Ascending aorta (tissue), 2 donors: ENCODE measurements at places on chromosomes 4 and X. TPM values are rescaled to one million over a fixed set of nuclear protein-coding genes. Genes with fewer than 3 reads are reported as not detected.

The FOXR2 gene
- total RNA-seq = not detected

The UGT2B7 gene
- not detected for total RNA-seq

DNA sequence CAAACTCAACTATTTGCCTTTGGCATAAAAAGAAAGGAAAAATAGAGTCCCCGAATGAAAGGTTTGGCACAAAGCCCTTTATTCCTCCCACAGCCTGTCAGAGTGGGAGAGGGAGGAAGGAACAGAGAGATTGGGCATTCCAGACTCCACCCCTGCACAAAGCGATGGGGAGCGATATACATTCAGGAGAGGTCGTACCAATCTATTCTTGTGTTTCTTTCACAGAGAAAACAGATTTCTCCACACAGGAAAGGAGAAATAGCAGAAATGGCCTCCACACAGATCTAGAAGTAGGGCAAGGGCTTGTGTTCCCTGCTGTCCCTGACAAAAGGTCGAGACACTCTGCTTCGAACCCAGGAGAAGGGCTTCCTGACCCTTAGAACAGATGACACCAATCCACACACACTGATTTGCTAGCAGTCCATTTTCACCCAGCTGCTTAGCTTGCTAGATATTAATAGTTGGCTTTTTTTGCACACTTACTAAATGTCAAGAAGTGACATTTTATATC, 197.4 kb downstream of the MAML3 start:
- peaks cover under 1% of the 10 kb centered on the region for H3K4me1 ChIP-seq
- DNase-seq = no peak
- H3K27ac ChIP-seq = no peak overlapping the region

GRCh38 chrX:46954716-46955115, 42.5 kb downstream of the JADE3 start:
- no peaks in the 10 kb centered on the region for H3K4me1 ChIP-seq
- H3K27ac ChIP-seq = no peak overlapping the region
- no peak overlapping the region for H3K4me3 ChIP-seq
- H3K36me3 ChIP-seq = no peaks in the 10 kb centered on the region
- DNase-seq = no peak
- no peaks in the 10 kb centered on the region for H3K27me3 ChIP-seq

GRCh38 chrX:413322-414201, 26.9 kb upstream of the PPP2R3B start:
- H3K27me3 ChIP-seq = no peaks in the 10 kb centered on the region
- H3K36me3 ChIP-seq = no peaks in the 10 kb centered on the region
- H3K4me3 ChIP-seq = peak overlapping the region; percentile 35
- DNase-seq = no peak

- H3K27me3 ChIP-seq = no peaks in the 10 kb centered on the region
- H3K4me3 ChIP-seq = no peak overlapping the region
- no peak overlapping the region for H3K27ac ChIP-seq
- H3K36me3 ChIP-seq = no peaks in the 10 kb centered on the region
- DNase-seq = no peak
Measured at GRCh38 chr4:127685292-127685691, 44.9 kb upstream of the SLC25A31 start.

DNA sequence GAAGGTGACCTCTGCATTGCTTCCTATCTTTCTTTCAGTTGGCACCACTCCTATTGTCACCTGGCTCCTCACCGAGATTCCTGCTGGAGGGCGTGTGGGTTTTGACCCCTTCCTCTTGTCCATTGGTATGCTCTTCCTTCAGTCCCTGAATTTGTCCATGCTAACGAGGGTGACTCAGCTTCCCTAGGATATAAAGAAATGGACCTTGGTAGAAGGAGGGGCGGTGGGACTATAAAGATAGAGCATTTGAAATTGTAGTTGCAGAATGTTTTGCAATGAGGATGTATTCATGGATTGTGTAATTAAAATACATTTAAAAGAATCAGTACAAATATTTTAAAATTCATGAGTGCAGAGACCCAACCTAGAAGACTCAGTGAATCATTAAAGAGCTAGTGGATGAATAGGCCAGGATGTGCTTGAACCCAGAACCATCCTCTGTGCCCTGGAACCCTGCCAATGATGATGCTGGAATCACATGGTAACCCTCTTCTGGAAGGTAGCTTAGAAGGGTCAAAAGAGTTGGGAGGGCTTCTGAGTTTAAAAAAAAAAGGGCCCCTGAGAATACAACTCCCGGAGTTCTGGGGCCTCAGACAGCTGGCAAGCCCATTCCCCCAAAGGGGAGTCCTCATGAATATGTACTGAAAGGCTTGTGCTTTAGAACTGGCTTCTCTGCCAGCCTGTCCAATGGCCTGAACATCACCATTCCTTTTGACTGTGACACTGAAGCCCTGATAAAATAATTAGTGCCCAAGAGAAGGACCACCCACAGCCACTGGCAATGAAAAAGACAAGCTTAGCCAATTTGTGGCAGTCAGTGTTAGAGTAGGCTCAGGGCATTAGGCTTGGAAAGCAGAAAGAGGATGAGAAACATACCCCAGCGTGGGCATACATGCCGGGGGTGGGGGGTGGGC, 8.0 kb downstream of the XPNPEP2 start:
- no peak for DNase-seq
- no peak overlapping the region for H3K27ac ChIP-seq
- H3K4me3 ChIP-seq = no peak overlapping the region
- H3K27me3 ChIP-seq = no peaks in the 10 kb centered on the region
- no peaks in the 10 kb centered on the region for H3K36me3 ChIP-seq

DNA sequence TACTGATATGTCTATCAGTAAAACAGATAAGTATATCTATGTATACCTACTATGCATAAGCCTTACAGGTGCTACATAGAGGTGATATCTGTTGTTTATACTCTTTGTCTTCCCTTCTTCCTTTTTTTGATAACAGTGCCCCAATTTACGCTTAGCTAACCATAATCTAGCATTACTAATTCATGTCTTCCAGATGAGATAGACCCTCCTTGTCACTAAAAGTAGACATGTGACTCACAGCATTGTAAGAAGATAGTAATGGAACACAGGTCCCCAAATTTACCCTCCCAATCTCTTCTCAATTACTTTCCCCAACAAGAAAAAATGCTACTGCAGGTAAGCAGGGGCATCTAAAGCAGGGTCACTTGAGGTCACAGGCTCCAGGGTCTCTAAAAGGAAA, 7.9 kb upstream of the NFKB1 start:
- DNase-seq = no peak
- H3K36me3 ChIP-seq = no peaks in the 10 kb centered on the region
- no peak overlapping the region for H3K4me3 ChIP-seq

- no peaks in the 10 kb centered on the region for H3K27me3 ChIP-seq
- no peaks in the 10 kb centered on the region for H3K36me3 ChIP-seq
- no peak for DNase-seq
Measured at GRCh38 chr4:64079316-64079715, 329.9 kb downstream of the TECRL start.

GRCh38 chrX:78665342-78665741, 6.2 kb upstream of the RTL3 start:
- DNase-seq = no peak
- H3K27ac ChIP-seq = no peak overlapping the region

- H3K4me1 ChIP-seq = peaks cover 8% of the 10 kb centered on the region
- DNase-seq = no peak
- no peaks in the 10 kb centered on the region for H3K27me3 ChIP-seq
- H3K27ac ChIP-seq = no peak overlapping the region
Measured at GRCh38 chrX:44931441-44931973, 58.5 kb downstream of the KDM6A start.

- H3K4me1 ChIP-seq = no peaks in the 10 kb centered on the region
- peak within 1 kb of the TSS; percentile 54 for H3K4me3 ChIP-seq
- H3K27ac ChIP-seq = no peak within 1 kb of the TSS
Measured at GRCh38 chr4:6200011-6200921, at the start of gene JAKMIP1. TSS of gene JAKMIP1 (minus strand) at chr4:6200549. CDS start at chr4:6112850, 87,699 bp downstream.

GRCh38 chrX:66756717-66757116, 117.8 kb upstream of the EDA2R start:
- no peaks in the 10 kb centered on the region for H3K36me3 ChIP-seq
- H3K4me1 ChIP-seq = no peaks in the 10 kb centered on the region
- no peak for DNase-seq
- no peak overlapping the region for H3K27ac ChIP-seq
- no peak overlapping the region for H3K4me3 ChIP-seq
- H3K27me3 ChIP-seq = no peaks in the 10 kb centered on the region

- no peaks in the 10 kb centered on the region for H3K27me3 ChIP-seq
- no peak for DNase-seq
- no peaks in the 10 kb centered on the region for H3K4me1 ChIP-seq
- H3K27ac ChIP-seq = peak overlapping the region; percentile 8
- H3K36me3 ChIP-seq = peaks cover 2% of the 10 kb centered on the region
- no peak overlapping the region for H3K4me3 ChIP-seq
Measured at GRCh38 chrX:75303795-75304194, 29.9 kb downstream of the UPRT start.

DNA sequence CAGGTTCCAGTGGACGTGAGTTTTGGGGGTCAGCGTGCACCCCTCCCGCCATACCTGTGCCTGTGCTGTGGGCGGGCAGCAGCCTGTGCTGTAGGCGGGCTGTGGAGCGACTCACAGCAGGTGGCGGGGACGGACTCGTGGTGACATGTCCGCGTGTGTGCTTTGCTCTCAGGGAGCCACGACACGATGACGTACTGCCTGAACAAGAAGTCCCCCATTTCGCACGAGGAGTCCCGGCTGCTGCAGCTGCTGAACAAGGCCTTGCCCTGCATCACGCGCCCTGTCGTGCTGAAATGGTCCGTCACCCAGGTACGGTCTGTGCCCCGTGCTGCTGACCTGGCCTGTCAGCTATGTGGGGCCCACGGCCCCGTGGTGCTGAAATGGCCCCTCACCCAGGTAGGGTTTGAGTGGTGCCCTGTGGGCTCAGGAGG, 7.4 kb downstream of the PLCXD1 start:
- no peak overlapping the region for H3K27ac ChIP-seq
- H3K4me1 ChIP-seq = no peaks in the 10 kb centered on the region
- H3K4me3 ChIP-seq = no peak overlapping the region
- H3K36me3 ChIP-seq = peaks cover 22% of the 10 kb centered on the region

DNA sequence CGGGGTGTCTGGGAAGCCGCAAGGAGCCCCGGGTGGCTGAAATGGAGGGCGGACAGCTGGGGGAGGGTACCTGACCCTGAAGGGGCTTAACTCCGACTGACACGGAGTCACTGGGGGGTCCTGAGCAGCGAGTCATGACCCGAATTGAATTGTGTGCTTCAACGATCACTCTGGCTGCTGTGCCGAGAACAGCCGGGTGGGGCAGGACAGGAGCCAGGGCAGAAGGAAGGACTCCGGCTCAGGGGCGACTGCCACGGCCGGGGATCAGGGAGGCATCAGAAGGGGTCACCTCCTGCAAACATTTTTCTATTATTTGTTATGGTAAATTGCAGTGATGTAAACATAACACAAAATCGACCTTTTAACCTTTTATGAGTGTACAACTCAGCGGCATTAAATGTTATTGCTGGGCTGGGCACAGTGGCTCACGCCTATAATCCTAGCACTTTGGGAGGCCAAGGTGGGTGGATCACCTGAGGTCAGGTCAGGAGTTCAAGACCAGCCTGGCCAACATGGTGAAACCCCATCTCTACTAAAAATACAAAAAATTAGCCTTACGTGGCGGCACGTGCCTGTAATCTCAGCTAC, 21.6 kb downstream of the ZFYVE28 start:
- H3K4me1 ChIP-seq = peaks cover 3% of the 10 kb centered on the region
- no peak overlapping the region for H3K27ac ChIP-seq
- H3K4me3 ChIP-seq = no peak overlapping the region
- no peaks in the 10 kb centered on the region for H3K36me3 ChIP-seq

DNA sequence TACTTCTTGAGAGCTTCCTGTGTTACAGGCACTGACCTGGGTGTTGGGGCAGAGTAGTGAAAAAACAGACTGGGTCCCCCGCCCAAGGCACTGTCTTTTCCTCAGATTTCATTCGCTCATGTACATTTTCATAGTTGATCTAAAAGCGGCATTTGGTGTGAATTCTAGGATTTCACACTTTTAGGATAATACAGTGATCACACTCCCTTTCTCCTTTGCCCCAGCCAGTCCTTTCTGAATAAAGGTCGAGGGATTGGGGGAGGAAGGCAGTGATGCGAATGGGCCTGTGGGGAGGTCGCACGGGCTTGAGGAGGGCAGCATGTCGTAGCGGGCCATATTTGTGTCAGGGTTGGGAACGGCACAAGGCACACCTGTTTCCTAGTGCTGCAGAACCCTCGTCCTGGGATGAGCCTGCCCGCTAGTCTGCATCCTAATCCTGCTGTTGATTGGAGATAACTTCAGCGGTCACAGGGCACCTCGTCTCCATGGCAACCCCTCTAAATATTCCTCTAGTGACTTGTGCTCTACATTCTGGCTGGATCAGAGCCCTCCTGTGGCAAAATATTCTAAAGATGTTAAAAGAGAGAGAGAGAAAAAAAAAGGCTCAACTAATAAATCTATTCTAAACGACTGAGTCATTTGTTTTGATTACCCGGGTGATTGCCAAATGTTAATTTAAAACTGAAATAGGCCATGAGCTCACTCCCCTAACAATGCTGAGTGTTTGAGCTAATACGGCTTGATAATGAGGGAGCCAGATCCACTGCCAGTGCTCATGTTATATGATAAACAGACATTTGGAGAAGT, 21.8 kb downstream of the FHL1 start:
- H3K27me3 ChIP-seq = no peaks in the 10 kb centered on the region
- H3K4me1 ChIP-seq = peaks cover 33% of the 10 kb centered on the region
- DNase-seq = no peak

DNA sequence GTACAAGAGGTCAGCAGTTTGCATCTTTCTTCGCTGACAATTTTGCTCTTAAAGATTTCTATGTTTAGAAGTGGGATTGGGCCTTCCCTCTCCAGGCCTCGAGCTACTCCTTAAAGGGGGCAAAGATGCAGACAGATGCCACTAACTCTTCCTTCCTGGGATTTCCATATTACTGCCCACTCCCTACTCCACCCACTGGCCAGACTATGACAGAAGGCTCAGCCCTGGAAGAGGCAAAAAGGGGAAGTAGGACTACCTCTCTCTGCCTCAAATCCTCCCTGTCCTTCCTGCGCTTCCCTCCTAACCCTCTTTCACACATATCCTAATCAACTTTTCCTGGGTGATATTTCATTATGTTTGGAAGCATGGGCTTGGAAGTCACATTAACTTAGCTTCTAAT, 58.3 kb downstream of the EVC2 start:
- H3K4me3 ChIP-seq = no peak overlapping the region
- H3K27me3 ChIP-seq = no peaks in the 10 kb centered on the region
- no peak overlapping the region for H3K27ac ChIP-seq
- H3K36me3 ChIP-seq = peaks cover 18% of the 10 kb centered on the region
- DNase-seq = no peak

DNA sequence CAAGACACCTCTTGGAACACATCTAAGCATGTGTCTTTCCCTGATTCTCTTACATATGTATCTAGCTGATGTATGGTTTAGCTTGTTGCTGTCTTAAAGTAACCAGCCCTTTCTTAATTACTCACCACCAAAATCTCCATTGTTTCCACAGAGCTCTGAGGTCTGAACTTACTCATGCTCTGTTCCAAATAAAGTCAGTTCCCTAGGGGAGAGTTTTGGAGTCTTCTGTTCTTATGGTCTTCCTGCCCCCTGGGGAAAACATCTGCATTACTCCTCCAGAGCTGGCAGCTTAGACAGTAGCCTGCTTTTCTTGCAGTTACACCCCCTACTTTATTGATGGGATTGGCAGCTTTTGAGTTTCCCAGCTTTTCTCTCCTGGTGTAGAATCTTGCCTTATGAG, 125.8 kb downstream of the EDA start:
- H3K36me3 ChIP-seq = no peaks in the 10 kb centered on the region
- H3K4me1 ChIP-seq = no peaks in the 10 kb centered on the region
- H3K27me3 ChIP-seq = no peaks in the 10 kb centered on the region
- H3K27ac ChIP-seq = no peak overlapping the region
- no peak overlapping the region for H3K4me3 ChIP-seq
- no peak for DNase-seq

GRCh38 chr4:14221176-14221575, 593.7 kb upstream of the BOD1L1 start:
- H3K4me1 ChIP-seq = no peaks in the 10 kb centered on the region
- H3K36me3 ChIP-seq = no peaks in the 10 kb centered on the region
- H3K27me3 ChIP-seq = no peaks in the 10 kb centered on the region
- H3K27ac ChIP-seq = no peak overlapping the region
